ENCODE measurements at places on chromosomes 5 and 9.
A peak's percentile ranks its signal among the peaks of the same experiment; 100 is the strongest.

GRCh38 chr9:135500071-135500524 lies 384 bp upstream of the MRPS2 start:
- no peak for DNase-seq

DNA sequence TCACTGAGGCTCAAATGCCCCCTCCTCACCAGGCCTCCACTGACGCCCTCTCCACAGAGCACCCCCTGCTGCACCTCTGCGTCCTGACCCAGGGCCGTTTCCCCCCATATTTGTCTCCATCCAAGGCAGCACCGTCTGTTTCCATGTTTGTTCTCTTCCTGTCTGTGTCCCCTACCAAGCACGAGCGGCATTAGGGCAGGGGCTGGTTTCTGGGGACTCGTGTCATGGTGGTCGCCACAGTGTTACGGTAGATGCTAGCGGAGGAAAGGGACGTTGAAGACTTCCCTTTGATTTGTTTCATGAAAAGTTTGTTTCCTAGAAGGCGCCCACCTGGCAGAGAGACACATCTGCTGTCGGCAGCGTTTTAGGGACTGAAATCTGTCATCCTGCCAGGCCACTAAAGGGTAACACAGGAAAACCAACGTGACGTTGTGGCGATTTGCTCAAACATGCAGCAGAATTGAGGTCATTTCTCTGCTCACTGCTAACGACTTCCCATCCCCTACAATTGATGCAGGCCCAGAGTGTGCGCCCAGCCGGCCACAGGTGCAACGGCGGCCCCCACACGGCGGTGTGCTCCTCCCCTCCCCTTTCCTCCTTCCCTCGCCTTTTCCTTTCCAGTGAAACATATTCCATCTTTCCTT lies 79.3 kb upstream of the IRX4 start:
- no peak for DNase-seq

- DNase-seq = no peak
Observed at GRCh38 chr9:76687861-76688391, 76.3 kb upstream of the PCA3 start.

- DNase-seq = no peak
Observed at GRCh38 chr5:32713361-32713769, 2.2 kb downstream of the NPR3 start.

DNA sequence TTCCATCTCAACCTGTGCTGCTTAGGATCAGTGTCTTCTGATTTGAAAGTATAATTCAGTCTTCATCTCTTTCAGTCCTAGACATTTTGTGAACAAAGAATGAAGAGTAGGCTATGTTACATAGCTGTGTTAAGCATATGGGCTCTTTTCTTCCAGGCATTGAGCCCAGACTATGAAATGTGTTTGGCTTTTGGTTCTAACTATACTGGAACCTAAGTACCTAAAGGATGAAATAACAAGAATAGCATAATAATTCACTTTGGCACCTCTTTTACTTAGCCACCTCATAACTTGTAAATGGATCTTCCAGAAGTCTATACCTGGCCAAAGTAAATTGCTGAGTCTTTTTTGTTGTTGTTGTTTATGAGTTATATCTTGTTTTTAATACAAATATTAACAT lies 71.4 kb downstream of the SLF1 start:
- no peak for DNase-seq

GRCh38 chr9:93119953-93120845 lies 13.9 kb downstream of the NINJ1 start:
- DNase-seq = no peak

- no peak for DNase-seq
Observed at GRCh38 chr9:90808890-90809685, 7.5 kb downstream of the SYK start.

DNA sequence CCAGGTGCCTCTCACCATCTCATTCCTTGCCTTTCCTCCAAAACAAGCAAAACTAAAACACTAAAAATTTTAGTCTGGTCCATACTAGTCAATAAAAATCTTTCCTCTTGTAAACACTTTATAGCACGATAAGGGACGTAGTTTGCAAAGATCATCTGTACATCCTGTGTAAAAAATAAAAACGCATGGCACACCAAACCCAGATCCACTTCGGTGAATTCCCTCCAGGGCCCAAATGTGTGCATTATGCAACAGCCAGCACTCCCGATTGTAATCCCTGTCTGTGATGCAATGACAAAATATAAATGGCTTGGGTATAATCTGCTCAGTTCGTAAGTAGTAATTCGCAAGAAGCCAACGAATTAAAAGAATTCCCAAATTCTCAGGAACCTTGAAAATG lies 1.4 kb downstream of the FAM169A start:
- DNase-seq = no peak

GRCh38 chr9:108850293-108850897 lies 5.4 kb downstream of the ACTL7B start:
- DNase-seq = no peak

DNA sequence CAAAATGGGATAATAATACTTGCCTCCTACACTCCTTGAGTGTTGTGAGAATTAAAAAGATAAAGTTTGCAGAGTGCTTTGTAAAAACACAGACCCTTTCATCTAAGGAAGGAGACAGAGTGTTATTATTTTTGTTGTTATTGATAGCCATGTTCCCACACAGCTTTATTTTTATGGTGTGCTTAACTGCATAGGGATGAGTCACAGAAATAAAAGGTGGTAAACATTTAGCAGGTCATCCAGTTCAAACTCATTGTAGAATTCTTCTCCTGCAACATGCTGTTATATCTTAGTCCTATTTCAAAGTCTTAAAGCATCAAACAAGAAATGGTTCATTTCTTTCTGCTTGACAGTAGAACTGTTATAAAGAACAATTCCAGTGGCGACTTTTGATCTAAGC lies 367.5 kb upstream of the ACTBL2 start:
- no peak for DNase-seq

- no peak for DNase-seq
Observed at GRCh38 chr9:120386390-120387131, 193.4 kb downstream of the CDK5RAP2 start.

DNA sequence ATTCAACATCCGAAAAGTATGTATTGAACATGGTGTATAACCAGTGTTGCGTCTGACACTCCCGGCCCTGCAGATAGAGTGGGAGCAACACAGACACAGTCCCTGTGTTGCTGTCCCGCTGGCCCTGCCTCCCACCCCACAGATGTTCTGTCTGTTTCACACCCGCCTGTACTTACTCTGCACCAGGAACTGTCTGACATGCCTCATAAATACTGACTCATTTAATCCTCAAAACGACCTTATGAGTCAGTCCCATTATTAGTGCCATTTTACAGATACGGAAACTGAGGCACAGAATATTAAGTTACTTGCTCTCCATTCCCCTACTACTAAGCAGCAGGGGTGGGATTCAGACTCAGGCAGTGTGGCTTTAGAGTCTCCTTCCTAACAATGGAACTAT lies 109.8 kb upstream of the NFIL3 start:
- DNase-seq = no peak

- DNase-seq = no peak
Observed at GRCh38 chr5:161093100-161093499, 241.1 kb upstream of the ATP10B start.

DNA sequence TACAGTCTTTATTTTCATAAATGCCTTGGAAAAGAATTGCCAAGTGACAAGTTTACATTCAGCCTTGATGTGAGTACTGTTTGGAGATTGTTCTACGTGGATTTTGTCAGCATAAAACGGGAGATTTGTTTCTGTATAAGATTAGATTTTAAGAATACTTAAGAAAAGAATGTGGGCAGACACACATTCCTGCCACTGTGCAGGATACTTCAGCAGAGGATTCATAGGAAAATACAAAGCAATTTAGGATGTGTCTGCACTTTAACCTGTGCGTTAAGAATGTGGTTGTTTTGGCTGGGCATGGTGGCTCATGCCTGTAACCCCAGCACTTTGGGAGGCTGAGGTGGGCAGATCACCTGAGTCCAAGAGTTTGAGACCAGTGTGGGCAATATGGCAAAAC lies 37.2 kb downstream of the GPR107 start:
- DNase-seq = no peak

- DNase-seq = no peak
Observed at GRCh38 chr5:144191998-144192397, 21.3 kb downstream of the KCTD16 start.

GRCh38 chr5:139088024-139088423 lies 110.1 kb downstream of the SIL1 start:
- DNase-seq = no peak

- no peak for DNase-seq
Observed at GRCh38 chr5:68382640-68383039, 167.1 kb downstream of the PIK3R1 start.

DNA sequence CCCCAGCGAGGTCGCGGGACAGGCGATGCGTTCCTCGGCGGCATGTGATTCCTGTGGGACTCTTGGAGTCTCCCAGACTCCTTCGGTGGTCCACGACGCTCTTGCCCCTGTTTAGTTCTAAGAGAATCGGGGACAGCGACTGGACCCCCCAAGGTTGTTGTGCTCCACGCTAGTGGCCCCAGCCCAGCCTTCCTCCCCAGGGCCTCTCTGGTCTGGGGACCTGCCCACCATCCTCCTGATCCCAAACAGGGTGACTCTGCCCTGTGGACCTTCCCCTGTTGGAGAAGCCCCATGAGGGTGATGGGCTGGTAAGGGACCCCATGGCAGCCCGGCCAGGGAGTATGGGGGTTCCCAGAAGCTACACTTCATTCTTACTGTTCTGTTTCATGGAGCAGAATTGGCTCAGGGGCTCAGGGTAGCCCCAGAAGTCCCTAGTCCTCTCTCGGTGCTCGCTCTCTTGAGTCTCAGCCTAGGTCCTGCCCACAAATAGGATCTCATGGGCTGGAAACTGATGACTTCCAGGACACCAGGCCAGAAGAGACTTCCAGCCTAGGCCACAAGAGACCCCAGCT lies 880 bp downstream of the CARD19 start:
- DNase-seq = no peak

- DNase-seq = no peak
Observed at GRCh38 chr5:151766975-151767374, 4.8 kb upstream of the G3BP1 start.

- no peak for DNase-seq
Observed at GRCh38 chr9:77830618-77831285, 182.6 kb upstream of the GNA14 start.

- no peak for DNase-seq
Observed at GRCh38 chr9:108963459-108964143, 29.4 kb downstream of the ABITRAM start.

GRCh38 chr9:32704343-32704742 lies 68.9 kb upstream of the TAF1L start:
- no peak for DNase-seq

- no peak for DNase-seq
Observed at GRCh38 chr5:179292202-179292601, 53.1 kb downstream of the ADAMTS2 start.

GRCh38 chr5:135876146-135876545 lies 19.5 kb downstream of the IL9 start:
- DNase-seq = no peak

- no peak for DNase-seq
Observed at GRCh38 chr5:30804739-30805505, 388.6 kb upstream of the CDH6 start.

GRCh38 chr9:74770508-74771261 lies 117.0 kb downstream of the TRPM6 start:
- DNase-seq = peak; percentile 66

DNA sequence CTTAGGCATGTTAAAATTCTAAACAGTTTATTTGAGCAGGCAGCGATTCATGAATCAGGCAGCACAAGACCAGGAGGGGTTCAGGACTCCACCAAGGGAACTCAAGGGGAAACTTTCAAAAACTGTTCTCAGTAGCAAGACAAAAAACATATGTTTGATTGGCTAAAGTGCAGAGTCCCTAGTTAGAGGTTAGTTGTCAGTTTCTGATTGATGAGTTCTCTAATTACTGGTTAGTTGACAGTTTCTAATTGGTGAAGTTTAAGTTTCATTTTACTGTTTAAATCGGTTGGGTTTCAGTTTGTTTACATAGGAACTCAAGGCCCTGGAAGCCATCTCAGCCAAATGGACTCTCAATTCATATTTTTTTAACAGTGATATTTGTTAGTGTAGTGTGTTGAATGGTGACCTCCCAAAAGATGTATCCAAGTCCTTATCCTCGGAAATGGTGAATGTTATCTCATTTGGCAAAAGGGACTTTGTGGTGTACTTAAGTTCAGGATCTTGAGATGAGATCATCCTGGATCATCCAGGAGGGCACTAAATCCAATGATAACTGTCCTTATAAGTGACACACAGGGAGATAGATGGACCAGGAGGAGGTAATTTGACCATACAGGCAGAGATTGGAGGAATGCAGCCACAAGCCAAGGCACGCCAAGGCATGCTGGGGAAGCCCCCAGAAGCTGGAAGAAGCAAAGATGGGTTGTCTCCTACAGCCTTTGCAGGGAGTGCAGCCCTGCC lies 219.2 kb upstream of the RAI14 start:
- no peak for DNase-seq

GRCh38 chr5:124289130-124289529 lies 457.3 kb downstream of the ZNF608 start:
- DNase-seq = no peak

GRCh38 chr9:133999851-134000265 lies 7.7 kb upstream of the VAV2 start:
- no peak for DNase-seq

DNA sequence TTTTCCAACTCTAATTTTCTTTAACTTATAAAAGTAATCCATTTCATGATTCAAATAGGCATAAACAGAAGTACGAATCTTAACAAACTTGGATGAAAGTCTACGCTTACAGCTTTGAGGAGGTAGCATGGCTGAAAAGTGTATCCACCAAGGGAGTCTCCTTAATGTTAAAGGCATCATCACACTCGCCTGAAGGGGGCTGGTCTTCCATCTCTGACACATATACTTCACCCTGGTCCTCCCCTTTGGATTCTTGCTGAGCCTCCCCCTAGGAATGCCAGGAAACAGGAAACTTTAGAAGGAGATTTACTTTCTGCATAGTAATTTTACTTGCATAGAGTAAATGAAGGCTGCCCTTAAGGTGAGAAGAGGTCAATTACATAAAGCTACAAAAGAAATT lies 10.3 kb upstream of the NME5 start:
- DNase-seq = no peak

- DNase-seq = no peak
Observed at GRCh38 chr9:82593501-82593900, 469.4 kb downstream of the RASEF start.

DNA sequence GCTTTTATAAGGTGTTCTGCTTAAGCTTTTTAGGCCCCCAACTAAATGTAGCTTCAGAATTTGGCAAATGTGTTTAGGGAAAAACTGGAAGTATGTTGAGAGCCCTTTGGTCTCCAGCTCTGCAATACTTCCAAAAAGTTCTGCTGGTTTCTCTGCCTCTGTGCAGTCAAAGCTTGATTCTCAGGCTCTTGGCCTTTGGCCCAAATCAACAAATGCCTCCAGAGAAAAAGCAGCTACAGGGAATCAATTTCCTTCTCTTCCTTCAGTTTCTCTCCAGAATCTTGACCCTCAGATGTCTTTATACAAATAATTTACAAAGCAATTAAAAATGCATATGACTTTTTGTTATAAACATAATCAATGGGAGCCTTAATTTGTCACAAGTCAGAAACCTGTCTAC lies 235.7 kb downstream of the COMMD10 start:
- no peak for DNase-seq

- DNase-seq = no peak
Observed at GRCh38 chr5:180825768-180826525, 23.3 kb upstream of the MGAT1 start.

GRCh38 chr5:60535198-60535597 lies 164.8 kb downstream of the DEPDC1B start:
- DNase-seq = no peak

Data from iPS DF 6.9 (cell line).